ENCODE measurements at places on chromosomes 7 and 10.

DNA sequence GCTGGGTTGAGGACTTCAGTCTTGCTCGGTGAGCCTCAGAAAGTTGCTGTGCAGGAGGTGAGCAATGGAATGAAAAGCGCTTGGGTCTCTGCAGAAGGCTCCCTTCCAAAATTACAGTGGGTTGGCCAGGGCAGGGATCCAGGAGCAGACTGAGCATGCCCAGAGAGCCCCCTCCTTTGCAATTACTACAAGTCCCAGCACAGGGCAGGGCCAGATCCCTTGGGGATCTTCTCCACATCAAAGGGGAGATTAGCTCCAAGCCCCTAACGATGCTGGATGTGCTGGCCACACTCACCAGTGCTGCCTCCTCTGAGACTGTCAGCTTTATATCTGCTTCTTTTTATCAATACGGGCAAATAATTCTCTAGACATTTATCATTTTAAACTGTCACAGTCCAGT is 337.5 kb downstream of the RPS24 start:
- peak; percentile 30 for DNase-seq

- no peak for DNase-seq
Observed at GRCh38 chr10:22518167-22518724, 172.9 kb downstream of the SPAG6 start.

- peak; percentile 20 for DNase-seq
Observed at GRCh38 chr10:24962995-24963394, 10.6 kb upstream of the PRTFDC1 start.

- peak; percentile 68 for DNase-seq
Observed at GRCh38 chr10:102227050-102227449, 951 bp downstream of the ELOVL3 start.

DNA sequence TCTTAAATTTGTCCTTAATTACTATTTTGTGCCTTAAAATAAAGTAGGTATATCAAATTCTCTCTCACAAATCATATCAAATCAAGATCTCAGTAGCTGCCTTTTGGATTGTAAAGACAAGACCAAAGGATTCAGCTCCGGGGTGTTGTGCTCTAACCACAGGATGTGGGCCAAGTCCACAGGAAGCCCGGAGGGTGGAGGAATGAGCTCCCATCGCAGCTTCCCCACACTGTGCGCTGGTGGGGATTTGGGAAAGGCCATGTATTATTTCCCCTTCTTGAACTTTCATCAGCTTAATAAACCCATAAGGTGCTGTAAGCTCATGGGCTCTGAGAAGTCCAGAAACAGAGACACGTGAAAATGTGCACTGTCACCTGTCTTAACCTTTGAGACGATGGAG is 241.6 kb upstream of the TCERG1L start:
- no peak for DNase-seq

DNA sequence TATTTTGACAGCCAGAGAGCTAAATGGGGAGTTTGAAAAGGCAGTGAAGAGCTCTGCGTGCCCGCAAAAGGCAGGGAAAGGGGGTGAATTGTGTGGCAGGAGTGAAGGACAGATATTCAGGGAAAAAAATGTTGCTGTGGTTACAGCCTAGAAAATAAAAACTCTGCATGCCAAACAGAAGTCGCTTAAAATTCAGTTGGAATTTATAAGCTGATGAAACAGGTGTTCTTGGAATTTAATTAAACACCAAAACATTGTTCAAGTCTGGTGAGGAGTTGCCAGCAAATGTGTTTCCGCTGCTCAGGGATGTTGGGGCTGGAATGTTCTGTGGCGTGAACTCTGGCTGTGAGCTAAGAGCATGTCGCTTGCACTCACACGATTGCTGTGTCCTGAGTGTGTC is 169.3 kb downstream of the ADRA2A start:
- DNase-seq = no peak

GRCh38 chr10:71382757-71383156 is 14.0 kb upstream of the CDH23 start:
- peak; percentile 20 for DNase-seq

- DNase-seq = peak; percentile 81
Observed at GRCh38 chr7:101166909-101167644, 1.7 kb upstream of the VGF start.

- DNase-seq = no peak
Observed at GRCh38 chr7:134922720-134923704, 63.3 kb upstream of the AGBL3 start.

- peak; percentile 52 for DNase-seq
Observed at GRCh38 chr7:22945584-22945983, 68.3 kb downstream of the HYCC1 start.

- DNase-seq = no peak
Observed at GRCh38 chr7:727104-727805, at the start of gene PRKAR1B. PRKAR1B (minus strand) TSS chr7:727281; CDS start chr7:711505, 15,776 bp downstream.

GRCh38 chr7:111586711-111587409 is 24.6 kb upstream of the IMMP2L start:
- DNase-seq = no peak

GRCh38 chr7:66464059-66464458 is 164.6 kb upstream of the KCTD7 start:
- DNase-seq = no peak

All from fibroblast of skin of right quadriceps (primary cell).